Thyroid gland (tissue), 4 donors: ENCODE measurements at places on chromosomes 4 and X. TPM values are rescaled to one million over a fixed set of nuclear protein-coding genes. Genes with fewer than 3 reads are reported as not detected.

DNA sequence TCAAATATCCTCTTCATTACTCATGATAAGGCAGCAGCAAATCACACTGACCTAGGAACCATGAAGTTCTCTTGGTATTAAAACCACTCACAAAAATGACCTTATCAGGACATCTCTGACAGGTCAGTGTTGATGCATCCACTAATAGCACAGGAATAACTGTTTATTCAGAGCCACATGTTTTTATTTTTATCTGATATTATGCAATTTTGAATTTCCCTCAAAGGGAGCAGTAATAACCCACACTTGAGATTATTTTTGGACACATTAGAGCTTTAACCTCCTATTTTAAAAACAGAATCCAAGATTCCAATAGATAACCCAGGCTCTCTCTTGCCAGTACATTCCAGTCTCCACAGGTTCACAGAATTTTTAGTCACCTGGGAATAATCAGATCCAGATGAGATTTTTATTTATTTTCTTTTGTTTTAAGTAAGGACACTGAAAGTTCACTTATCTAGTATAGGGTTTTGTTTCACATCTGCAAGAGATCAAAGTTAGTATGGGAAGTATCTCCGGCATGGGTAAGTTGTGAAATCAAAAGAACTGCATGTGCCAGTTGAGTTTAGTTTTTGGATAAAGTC, 36.3 kb upstream of the MYOZ2 start:
- DNase-seq, result no peak
- H3K27ac ChIP-seq, result peak overlapping the region; percentile 8
- no peak overlapping the region for H3K4me3 ChIP-seq
- H3K4me1 ChIP-seq, result no peaks in the 10 kb centered on the region
- H3K27me3 ChIP-seq, result no peaks in the 10 kb centered on the region

DNA sequence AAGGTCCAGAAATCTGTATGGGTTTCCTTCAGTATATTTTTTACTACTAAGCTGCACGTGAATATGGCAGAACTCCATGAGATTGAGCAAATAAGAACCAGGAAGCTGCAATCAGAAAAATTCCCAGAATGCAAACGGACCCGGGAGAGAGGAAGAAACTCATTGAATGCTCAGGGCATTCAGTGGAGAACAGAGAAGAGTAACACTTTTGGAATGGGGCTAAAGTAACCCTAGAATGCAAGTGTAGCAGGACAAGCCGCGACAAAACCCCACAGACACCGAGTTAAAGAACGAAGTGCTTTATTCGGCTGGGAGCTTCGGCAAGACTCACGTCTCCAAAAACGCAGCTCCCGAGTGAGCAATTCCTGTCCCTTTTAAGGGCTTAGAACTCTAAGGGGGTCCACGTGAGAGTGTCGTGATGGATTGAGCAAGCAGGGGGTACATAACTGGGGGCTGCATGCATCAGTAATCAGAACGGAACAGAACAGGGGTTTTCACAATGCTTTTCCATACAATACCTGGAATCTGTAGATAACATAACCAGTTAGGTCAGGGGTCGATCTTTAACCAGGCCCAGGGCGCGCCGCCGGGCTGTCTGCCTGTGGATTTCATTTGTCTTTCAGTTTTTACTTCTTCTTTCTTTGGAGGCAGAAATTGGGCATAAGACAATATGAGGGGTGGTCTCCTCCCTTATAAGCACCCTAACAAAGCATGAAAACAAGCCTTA, 56.4 kb downstream of the RAB28 start:
- no peaks in the 10 kb centered on the region for H3K4me1 ChIP-seq
- no peak overlapping the region for H3K27ac ChIP-seq
- H3K27me3 ChIP-seq, result no peaks in the 10 kb centered on the region
- no peaks in the 10 kb centered on the region for H3K36me3 ChIP-seq

- no peaks in the 10 kb centered on the region for H3K27me3 ChIP-seq
- peaks cover 16% of the 10 kb centered on the region for H3K4me1 ChIP-seq
- no peaks in the 10 kb centered on the region for H3K36me3 ChIP-seq
- no peak overlapping the region for H3K4me3 ChIP-seq
These were observed 14.1 kb downstream of the GRK4 start for GRCh38 chr4:2977211-2978088.

DNA sequence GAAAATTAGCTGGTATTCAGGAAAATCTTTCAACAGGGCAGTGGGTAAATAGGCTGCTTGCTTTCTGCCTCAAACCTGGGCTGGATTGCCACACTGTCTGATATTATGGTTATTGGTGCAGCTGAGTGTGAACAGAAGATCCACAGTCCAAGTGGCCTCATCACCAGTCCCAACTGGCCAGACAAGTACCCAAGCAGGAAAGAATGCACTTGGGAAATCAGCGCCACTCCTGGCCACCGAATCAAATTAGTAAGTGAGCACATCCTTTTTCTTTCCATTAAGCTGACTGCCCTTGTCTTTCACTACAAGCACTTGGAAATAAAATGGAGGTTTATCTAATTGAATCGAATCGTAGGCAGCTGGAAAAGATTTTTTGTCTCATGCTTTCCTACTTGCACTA, 204.7 kb downstream of the TLL1 start:
- no peak overlapping the region for H3K4me3 ChIP-seq
- no peaks in the 10 kb centered on the region for H3K27me3 ChIP-seq

JAKMIP1 gene
- 1.5 TPM for total RNA-seq

DNA sequence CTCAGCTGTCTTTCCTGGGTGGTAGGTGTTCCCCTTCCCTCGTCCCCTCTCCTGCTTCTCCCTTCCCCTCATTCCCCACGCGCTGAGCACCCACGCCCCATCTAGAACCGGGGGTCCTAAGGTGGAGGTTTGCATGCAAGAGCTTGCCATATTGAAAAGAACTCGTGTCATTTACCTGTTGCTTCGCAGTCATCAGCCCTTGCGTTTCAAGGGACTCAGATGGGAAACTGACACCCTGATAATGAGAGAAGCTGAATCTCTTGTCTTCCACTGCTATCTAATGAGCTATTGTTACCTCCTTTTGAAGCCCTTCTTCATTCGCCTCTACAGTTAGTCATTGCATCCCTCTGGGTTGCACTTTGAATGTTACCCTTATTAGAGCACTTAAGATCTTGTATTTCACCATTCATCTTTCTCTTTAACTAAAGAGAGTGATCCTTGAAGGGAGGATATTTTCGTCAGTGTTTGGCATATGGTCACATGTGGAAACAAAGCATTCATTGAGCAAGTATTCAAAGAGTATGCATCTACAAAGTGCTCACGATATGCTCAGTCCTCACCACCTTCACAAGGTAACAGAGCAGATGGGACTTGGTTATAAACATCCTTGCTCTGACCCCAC, 25.7 kb downstream of the ARL9 start:
- H3K27ac ChIP-seq, result no peak overlapping the region
- no peaks in the 10 kb centered on the region for H3K36me3 ChIP-seq
- no peaks in the 10 kb centered on the region for H3K4me1 ChIP-seq
- no peaks in the 10 kb centered on the region for H3K27me3 ChIP-seq
- DNase-seq, result no peak
- H3K4me3 ChIP-seq, result no peak overlapping the region

CXXC4 gene
- total RNA-seq, result 5.2 TPM

CYTL1 gene
- 7.4 TPM for total RNA-seq

TMEM31 gene
- total RNA-seq, result not detected

DNA sequence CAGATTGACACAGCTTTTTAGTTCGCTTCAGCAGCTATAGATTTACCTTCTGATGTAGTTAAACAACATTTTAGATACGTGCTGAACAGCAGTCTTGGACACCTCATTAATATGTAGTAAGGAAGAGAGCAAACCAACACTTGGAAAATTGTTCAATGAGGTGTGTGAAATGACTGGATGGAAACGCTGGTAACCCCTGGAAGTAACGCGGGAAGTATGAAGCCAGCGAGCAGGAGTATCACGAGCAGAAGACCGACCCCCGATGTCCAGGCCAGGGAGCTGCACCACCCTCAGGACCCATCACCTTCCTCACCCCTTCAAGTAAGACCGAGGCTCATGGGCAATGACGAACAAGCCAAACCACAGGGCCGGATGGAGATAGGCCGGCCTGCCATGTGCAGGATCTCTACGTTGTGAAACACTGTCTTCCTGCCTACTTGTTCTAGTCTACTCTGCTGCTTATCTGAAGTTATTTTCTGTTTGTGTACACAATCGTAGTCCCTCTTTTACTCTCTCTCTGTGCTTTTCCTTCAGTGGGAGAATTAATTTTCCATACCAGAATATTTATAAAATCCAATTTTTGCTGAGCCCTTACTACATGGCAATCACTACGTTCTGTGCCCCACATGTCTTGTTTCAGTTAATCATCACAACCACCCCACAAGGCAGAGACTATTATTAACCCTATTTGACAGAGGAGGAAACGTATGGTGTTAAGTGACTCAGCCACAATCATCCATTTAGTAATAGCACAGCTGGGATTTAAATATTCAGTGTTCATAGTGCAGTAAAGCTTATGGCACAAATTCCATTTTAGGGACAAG, 221.7 kb downstream of the APBB2 start:
- H3K4me3 ChIP-seq, result no peak overlapping the region
- H3K4me1 ChIP-seq, result peaks cover 74% of the 10 kb centered on the region
- no peaks in the 10 kb centered on the region for H3K27me3 ChIP-seq
- peak overlapping the region; percentile 47 for H3K27ac ChIP-seq
- H3K36me3 ChIP-seq, result no peaks in the 10 kb centered on the region

GRCh38 chr4:115834441-115834840, 721.0 kb upstream of the NDST4 start:
- H3K27ac ChIP-seq, result no peak overlapping the region
- H3K4me3 ChIP-seq, result no peak overlapping the region
- DNase-seq, result no peak

CT45A10 gene
- not detected for total RNA-seq

MID1IP1 gene
- 36.8 TPM for total RNA-seq

CXCL13 gene
- total RNA-seq, result not detected

DNA sequence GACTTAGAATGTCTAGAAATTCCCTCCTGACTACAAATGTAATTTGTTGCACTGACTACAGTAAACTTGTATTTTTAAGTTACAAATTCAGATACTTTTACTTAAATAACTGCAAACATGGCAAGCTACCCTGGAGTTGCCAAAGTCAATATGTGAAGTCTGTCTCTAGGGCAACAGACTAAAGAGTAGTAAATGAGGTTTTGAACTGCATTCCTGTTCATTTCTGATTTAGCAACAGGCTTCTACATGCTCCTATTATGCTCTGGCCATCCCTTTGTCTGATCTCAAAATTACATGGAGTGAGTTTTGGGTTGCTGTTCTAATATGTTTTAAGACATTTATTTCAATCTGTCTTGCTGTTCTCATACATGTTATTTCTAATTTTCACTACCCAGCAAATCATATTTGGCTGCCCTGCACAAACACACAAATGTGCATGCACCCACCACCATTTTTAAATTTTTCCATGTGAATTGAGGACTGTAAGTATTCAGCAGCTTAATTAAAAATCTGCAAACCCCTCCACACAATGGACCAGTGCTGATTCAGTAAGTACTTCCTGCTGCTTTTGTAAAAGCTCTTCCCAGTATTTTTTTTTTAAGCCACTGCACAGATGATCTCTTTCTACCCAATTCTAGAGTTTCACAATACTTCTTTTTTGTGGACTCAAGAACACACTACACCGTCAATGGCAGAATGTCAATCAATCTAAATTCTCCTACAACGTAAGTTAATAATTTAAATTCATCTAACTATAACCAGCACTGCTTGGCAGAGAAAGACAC, 26.7 kb downstream of the SH3RF1 start:
- no peaks in the 10 kb centered on the region for H3K36me3 ChIP-seq
- no peak for DNase-seq
- H3K4me3 ChIP-seq, result no peak overlapping the region
- peak overlapping the region; percentile 5 for H3K27ac ChIP-seq
- H3K4me1 ChIP-seq, result peaks cover 42% of the 10 kb centered on the region

- no peak for DNase-seq
- no peak overlapping the region for H3K4me3 ChIP-seq
- no peaks in the 10 kb centered on the region for H3K4me1 ChIP-seq
These were observed 37.2 kb downstream of the MTM1 start for GRCh38 chrX:150605603-150606002.
